SJCRH30 (cell line): ENCODE measurements at places on chromosomes 16 and 17.

DNA sequence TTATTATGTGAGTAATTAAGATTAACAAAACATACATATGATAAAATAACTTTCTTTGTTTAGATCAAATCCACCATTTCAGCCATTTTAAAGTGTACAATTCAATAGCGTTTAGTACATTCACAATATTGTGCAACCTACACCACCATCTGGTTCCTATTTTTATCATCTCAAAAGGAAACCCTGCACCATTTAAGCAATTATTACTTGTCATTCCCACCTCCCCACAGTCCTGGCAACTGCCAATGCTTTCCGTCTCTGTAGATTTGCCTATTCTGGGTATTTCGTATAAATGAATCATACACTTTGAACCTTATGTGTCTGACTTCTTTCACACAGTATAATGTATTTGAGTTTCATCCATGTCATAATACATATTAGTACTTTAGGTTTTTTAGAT is 162.5 kb upstream of the CNTNAP4 start:
- DNase-seq: no peak

DNA sequence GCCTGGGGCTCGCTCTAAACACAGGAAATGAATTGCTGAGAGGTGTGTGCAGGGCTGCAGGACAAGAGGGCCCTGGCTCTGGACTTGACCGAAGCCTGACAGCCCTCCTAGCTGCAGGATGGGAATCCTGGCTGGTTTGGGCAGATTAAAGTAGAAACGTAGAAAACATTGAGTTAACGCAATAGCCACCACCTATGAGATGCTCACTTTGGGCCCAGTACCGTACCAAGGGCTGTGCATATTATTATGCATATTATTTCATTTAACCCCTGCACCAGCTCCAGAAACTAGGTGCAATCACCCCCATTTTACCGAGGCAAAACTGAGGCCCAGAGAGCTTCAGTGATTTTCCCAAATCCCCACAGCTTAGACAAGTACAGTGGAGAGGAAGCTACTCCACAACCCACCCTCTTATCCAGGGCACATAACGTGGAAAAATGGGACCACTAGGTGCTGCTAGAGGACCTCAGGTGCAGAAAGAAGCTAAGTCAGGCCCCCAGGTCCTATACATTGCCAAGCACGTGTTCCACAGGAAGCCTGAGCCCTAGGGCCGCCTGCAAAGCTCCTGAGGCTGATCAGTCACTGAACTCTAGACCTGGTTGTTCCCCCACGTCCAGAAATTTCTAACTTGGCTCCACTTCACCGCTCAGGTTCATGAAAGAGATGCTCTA is 79.2 kb downstream of the MYH11 start:
- peak; percentile 59 for DNase-seq

GRCh38 chr17:74633326-74633725 is 9.8 kb upstream of the CD300E start:
- no peak for DNase-seq

GRCh38 chr17:66747578-66748275 is 87.2 kb upstream of the CACNG5 start:
- no peak for DNase-seq

DNA sequence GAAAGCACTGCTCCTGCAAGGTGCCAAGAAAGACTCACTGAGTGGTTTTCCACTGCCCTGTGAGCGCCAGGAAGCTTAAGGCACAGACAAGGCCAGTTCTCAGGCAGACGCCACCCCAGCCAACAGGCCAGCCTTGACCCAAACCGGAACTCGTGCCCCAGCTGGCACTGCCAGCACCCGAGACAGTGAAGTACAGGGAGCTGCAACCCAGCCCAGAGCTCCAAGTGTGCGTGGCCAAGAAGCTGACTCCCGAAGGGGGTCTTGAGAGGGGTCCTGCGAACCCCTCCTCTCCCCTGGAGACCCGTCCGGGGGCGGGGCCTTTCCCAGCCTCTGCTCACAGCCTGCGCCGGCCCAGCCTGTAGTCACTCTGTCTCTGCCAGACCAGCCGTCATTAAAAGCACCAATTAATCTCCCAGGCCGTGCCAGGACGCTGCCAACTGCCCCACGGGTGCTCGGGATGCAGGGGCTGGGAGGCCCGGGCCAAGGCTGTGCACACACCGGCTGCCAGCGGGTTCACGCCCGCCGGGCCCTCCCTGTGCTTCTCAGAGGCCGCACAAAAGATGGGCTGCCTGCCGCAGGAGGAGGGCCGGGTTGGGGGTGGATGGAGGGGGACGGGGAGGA is 4.4 kb upstream of the SOX8 start:
- no peak for DNase-seq

DNA sequence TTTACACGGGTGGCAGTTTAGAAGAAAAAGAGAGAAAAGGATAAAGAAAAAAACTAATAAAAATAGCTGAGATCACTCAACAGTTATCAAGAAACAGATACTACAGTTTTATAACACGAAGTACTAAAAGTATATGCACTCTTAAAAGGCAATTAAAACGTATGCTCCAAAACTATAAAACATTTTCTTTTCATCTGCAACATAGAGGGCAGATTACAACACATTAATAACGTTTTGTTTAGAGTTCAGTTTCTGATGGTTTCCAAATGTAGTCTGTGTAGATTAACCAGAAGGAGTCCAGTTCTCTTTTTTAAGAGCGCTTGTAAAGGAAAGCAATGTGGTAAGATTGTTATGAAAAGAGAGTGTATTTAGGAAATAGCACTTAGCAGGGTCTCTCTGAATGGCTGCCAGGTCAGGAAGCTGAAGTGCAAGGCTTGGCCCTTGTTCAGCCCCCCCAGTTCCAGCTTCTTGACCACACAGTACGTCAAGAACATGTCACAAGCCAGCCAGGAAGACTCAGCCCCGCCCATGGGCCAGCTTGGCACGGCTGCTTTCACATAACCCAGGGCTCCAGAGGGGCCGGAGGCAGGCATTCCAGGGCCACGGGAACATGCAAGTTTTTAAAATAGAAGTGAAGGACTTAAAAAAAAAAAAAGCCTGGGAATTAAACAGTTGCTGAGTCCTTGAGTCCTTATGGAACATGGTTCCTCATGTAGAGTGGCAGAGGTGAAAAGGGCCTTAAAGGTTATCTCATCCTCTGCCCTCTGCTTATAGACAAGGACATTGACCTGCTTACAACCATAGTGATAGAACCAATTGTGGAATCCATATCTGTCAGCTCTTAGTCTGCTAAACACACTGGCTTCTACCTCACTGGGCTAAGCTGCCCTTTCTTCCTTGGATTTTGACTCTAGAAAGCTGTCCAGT is 147.4 kb upstream of the TBX2 start:
- DNase-seq: peak; percentile 59

DNA sequence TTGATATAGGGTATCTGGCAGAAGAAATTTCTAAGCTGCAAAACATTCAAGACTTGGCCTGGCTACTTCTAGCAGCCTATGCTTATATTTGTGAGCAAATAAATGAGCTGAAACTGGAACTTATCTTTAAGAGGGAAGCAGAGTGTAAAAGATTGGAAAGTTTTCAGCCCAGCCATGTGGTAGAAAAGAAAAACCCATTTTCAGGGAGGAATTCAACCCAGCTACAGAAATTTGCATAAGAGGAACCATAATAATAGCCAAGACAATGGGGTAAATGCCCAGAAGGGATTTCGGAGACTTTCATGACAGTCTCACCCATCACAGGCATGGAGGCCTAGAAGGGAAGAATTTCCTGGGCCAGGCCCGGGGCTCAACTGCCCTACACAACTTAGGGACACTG is 31.7 kb downstream of the RNF112 start:
- DNase-seq: no peak
